ENCODE measurements at places on chromosomes 6 and 20.

DNA sequence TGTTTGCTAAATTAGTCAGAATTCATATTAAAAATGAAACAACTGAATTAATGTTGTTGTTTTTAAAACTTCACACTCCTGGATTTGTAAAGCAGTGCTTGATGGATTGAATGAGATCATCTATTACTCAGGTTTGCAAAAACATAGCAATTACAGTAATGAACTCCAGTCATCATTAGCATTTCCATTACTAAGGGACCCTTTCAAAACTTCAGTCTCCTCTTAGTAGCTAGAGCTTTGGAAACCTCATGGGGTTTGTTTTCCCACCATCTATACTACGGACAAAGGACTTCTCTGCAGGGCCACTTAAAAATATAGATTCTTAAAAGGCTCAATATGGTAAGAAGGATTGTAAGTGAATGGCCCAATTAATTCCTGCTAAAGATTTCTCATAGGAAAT lies 209.9 kb upstream of the PRND start:
- no peak for DNase-seq

DNA sequence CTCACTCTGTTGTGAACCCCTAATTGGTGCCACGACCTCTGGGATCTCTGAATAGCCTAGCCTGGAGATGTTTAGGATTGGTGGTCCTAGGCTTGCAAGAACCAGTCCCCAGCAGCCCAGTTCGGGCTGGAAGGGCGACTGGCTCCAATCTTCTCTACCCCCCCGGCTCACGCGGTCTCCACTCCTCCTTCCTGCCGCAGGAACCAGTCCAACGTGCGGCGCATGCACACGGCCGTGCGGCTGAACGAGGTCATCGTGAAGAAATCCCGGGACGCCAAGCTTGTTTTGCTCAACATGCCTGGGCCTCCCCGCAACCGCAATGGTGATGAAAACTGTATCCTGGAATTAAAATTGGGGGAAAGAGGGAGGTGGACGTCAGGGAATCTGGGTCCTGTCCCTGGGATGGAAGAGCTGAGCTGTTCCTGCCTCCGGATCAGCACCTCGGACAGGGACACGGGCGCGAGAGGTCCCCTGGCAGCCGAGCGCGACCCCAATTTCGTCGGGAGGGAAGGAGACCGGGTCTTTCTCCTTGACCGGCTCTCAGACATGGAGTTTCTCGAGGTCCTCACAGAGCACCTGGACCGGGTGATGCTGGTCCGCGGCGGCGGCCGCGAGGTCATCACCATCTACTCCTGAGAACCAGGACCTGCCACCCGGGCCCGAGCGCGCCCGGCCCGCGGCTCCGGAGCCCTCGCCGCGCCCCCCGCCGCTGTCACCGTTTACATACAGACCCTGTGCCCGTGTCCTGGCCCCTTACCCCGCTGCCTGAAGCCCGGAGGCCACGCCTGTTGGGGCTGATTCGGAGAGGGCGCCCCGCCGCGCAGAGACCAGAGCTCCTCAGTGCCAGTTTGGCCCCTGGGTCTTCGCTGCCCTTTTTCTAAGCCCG lies 28.2 kb downstream of the SLC12A5 start:
- DNase-seq = peak; percentile 41

DNA sequence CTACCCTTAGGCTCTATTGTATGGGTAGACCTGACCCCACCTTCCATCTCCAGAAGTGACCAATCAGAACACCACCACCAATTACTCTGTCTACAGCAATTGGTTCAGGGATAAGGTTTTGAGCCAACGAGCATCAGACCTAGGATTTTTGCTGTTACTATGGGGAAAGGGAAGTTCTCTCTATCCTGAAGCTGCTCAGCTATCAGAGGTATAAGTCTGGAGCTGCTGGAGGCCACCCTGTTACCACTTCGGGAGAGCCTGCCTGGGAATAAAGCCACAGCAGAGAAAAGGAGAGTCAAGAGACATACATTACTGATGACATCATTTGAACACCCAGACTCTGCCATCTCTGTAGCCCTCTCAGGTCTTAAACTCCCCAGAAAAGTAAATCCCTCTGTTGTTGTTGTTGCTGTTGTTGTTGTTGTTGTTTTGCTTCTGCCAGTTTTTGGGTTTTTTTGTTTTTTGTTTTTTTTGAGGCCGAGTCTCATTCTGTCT lies 94.5 kb downstream of the PREX1 start:
- no peak for DNase-seq

DNA sequence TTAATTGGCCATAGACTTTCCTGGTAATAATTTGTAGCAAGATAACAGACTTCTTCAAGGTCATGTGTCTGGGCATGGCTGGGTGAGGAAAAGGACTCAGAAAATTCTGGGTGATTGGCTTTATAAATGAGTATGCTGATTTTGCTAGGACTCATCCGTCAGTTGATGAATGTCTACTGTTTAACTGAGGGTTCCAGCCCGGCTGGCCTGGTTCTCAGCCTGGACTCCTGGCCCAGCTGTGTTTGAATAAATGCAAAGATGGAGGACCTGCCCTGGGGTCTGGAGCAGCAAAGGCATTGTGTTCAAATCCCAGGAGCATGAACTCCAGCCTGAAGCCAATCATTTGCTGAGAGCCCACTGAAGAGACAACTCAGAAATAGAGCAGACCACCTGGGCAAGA lies 323.2 kb downstream of the LRFN2 start:
- DNase-seq = no peak

DNA sequence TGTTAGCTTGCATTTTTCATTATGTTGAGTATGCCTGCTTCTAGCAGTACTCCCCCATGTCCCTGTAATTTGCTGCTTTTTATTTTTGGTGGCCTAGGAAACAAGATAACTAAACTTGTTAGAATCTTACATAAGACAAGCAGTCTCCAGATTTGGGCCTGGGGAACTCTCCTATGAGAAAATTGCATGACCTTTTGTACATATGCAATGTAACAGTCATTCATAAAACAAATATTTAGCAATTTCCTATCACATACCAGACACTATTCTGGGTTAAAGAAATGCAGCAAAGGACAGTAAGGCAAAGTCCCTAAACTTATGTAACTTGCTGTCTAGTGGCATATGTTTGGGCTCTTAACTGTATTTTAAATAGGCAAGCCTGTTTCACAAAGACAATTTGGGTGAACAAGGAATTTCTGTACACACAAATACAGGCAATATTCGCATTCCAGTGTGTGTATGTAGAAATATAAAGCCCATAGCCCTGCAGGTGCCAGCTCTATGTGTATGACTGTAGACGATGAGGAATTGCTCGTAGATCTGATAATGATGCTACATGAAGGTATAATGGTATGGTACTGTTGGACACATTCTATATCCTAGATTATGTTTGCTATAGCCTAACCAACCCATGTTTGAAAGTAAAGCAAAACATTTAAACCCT lies 305.2 kb upstream of the CITED2 start:
- DNase-seq = no peak

DNA sequence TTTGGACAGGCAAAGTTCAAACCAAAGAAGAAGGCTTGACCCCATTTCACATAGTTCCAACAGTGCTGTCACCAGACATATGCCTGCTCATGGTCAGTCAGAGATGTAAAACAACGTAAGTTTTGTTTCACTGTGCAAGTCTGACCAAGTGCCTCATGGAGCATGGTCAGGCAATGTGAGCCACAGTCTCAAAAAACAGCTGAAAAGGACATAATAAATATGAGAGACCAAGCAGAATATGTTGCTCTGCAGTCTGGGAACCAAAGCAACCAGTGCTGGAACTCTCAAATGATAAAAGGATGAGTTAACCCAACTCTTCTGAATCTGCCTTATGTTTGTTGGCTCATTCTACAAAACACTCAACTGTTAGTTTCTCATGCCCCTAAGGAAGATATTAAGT lies 39.9 kb upstream of the DST start:
- DNase-seq = no peak

DNA sequence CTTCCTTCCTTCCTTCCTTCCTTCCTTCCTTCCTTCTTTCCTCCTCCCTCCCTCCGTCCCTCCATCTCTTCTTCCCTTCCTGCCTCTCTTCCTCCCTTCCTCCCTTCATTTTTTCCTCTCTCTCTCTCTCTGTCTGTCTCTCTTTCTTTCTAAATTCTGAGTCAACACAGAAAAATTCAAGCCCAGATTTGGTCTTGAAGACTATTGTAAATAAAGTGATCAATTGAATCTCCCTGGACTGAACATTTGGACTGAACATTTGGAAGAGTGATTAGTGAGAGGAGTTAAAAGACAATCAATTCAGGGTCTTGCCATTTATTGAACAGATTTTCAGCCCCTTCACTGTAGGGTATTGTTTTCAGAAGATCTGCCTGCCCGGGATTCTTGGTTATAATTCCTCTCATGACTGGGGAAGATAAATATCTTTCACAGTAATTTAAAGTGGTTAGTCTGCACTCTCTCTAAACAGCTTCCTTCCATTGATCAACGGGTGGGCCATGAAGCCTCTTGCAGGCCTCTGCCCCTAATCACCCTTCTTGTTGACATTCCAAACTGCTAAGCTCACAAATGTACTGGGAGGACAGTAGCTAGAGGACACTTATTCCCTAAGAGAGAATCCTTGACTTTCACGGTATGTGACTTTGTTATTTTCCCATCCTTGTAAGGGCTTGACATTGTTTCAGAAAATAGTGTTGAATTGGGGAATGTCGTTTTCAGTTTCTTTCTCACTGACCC lies 101.7 kb upstream of the BMP2 start:
- no peak for DNase-seq

DNA sequence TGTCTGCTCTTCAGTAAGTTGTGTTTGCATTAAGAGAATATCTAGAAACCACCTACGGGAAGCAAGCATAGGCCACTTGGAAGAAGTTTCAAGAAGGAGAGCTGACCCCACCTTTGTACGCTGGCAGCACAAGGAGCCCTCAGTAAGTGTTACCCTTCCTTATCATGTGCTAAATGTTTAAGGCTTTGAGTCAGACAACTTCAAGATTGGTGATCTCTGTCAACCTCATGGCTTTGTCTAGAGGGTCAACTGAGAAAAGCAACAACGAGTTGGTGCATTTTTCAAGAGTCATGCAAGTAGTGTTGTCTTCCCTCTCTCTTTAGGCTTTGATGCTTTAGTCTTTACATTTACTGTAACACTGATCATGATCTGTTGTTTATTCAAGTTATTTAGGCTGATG lies 53.2 kb upstream of the SPTLC3 start:
- DNase-seq = no peak

GRCh38 chr6:136926383-136926782 lies 4.3 kb downstream of the SLC35D3 start:
- no peak for DNase-seq

GRCh38 chr6:48429021-48429420 lies 318.0 kb upstream of the PTCHD4 start:
- no peak for DNase-seq

- no peak for DNase-seq
These were observed 138.0 kb upstream of the RREB1 start for GRCh38 chr6:6969761-6970223.

- DNase-seq = no peak
These were observed 25.7 kb upstream of the CTNNBL1 start for GRCh38 chr20:37668166-37668565.

DNA sequence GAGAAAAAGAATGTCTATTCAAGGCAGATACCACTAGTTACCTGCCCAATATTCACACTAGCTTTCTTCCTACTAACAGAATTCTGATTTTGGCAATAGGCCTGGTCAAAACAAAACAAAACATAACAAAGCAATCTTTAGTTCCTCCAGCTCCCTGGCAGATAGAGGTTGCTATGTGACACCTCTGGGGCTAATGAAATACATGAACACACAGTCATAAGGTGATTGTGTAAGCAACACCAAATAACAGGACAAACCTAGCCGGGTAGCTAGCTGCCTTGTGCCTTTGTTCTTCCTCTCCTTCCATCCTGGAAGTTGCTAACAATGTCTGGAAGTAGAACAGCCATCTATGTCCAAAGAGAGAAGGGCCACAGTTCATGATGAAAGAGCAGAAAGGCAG lies 6.0 kb upstream of the HMGN3 start:
- DNase-seq = no peak

- no peak for DNase-seq
These were observed 159.7 kb upstream of the KCNG1 start for GRCh38 chr20:51182571-51182970.

DNA sequence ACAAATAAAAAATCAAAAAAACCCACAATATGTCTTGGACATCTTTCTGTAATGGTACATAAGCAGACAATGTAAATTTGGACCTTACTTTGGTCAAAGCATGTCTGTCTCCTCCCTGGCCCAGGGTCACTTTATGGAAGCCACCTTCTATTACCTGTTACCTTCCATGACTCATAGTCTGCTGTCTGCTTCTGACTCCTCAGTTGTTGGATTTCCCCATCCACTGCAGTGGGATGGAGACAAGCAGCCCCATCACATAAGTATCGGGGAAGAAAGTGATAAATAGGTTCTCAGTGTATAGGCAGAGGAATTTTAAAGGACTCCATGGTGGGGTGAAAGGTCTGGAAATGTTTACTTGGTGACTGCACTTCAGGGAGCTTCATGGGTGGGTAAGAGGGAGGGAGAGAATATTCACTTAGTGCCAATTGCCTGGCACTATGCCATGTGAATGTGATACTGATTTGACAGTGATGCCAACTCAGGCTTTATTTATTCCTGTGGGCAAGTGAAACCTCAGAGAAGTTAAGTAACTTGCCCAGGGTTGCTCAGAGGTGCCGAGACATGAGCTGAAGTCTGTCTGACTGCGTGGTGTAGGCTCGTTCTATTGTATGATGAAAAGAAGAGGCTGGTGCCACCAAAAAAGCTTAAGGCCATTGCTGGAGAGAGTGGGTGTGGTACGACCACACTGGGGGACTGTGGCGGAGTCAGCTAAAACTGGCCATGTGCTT lies 175.6 kb upstream of the RNF24 start:
- no peak for DNase-seq

DNA sequence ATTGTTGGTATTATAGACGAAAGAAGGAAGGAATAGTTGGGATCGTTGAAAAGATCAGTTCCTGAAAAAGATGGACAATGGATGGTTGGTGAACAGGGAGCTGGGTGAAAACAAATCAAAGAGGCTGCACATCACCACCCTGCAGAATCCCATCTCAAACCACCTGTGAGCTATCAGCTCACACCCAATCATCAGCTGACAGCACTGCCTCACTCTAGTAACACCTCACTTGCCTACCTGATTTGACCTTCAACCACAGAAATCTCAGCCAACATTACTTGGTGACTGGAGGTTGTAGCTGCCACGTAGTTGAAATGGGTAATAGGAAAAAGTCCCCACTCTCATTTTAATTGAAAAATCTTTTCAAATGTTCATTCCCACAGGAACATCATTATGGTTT lies 101.8 kb upstream of the DST start:
- DNase-seq = no peak

DNA sequence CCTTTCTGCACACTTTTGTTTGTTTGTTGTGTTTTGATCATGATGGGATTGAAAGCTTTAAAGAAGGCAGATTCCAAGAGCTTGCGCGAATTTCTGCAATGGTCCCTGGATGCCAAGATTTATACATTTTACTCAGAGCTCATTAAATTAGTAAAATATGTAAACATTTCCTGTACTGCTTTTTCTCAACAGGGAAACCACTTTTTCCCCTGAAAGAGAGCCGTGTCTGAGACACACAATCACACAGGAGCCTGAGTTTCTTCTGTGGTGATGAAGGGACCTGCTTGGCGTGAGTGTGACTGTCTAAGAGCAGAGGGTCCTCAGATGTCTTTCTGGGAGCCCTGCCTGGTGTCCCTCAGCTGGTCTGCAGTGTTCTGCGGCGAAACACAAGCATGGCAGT lies 12.1 kb upstream of the TAGAP start:
- no peak for DNase-seq

- peak; percentile 9 for DNase-seq
These were observed 82.2 kb downstream of the MAN1A1 start for GRCh38 chr6:119267126-119267905.

All from natural killer cell (primary cell).